Activated CD4-positive, alpha-beta T cell treated with anti-CD3 and anti-CD28 coated beads, Interleukin-2, amount 10 ng/mL, durations not matched to agents 7 days and 5 days (primary cell): ENCODE measurements at places on chromosomes 11 and 22. TPM values are rescaled to one million over a fixed set of nuclear protein-coding genes. Genes with fewer than 3 reads are reported as not detected.

GRCh38 chr11:120178561-120179056 lies 32.2 kb upstream of the OAF start:
- H3K4me1 ChIP-seq, result no peaks in the 10 kb centered on the region
- no peaks in the 10 kb centered on the region for H3K36me3 ChIP-seq
- H3K27ac ChIP-seq, result no peak overlapping the region
- DNase-seq, result no peak
- H3K27me3 ChIP-seq, result peaks cover 19% of the 10 kb centered on the region
- H3K4me3 ChIP-seq, result no peak overlapping the region

DNA sequence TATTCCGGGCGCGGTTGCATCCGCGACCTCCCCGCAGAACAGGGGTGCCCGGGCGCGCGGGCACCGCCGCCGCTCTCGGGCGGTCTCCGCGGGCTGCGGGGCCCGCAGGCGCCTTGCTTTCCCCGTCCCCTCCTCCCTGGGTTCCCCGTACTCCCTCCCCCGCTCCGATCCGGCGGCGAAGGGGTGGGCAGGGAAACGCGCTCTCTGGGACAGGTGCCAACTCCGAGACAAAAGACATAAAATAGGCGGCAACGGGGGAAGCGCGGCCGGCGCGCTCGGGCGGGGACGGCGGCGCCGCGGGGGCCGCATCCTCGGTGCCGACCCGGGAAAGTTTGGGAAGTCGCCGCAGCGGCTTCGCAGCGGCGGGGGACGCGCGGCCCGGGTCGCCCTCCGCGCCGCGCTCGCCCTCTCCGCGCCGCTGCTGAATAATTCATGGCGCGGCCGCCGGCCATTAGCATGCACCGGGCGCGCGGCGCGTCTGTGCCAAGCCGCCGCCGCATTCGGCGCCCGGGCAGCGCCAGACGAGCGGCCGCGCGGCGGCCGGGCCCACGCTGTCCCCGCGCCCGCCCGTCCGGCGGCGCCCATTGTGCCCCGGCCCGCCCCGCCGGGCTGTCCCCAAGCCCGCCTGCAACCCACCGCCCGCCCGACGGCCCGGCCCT lies 78.7 kb upstream of the PPARA start:
- H3K27ac ChIP-seq, result peak overlapping the region; percentile 88
- H3K36me3 ChIP-seq, result peaks cover 20% of the 10 kb centered on the region
- peak; percentile 59 for DNase-seq
- H3K27me3 ChIP-seq, result no peaks in the 10 kb centered on the region

DNA sequence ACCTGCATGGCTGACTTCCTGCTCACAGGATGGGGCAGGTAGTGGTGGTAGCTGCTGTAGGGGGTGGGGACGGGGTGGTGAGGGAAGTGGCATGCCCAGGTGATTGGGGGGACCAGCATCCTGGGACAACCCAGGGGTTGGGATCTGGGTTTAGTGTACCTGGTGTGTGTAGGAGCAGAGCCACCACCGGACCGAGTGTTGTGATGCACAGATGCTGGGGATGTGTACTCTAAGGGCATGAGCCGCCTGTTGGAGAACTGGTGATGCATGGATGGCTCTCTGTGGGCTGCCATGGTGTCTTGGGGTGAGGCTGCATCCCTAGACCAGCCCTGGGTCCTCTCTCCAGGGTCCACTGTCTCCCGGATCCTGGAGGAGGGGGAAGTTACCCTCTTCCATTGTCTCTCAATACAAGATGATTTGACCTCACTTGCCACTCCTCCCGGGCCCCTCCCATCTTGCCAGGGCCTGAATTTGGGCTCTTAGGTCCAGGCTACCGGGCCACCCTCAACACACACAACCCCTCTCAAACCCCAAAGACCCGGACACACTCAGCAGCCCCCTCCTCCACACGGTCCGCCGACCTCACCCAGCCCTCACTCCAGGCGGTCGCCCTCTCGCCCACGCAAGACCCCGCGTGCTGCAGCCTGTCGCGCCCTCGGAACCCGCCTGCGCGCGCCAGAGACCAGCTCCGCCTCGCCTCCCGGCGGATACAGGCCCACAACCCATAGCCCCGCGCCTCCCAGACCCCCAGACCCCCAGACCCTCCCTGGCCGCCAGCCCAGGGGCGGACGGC lies 619 bp downstream of the LRRC75B start:
- H3K4me1 ChIP-seq, result peaks cover 8% of the 10 kb centered on the region
- no peak for DNase-seq
- peak overlapping the region; percentile 9 for H3K27ac ChIP-seq
- peak overlapping the region; percentile 77 for H3K4me3 ChIP-seq
- H3K27me3 ChIP-seq, result peaks cover 2% of the 10 kb centered on the region

GRCh38 chr22:28102151-28102812 lies 183.2 kb upstream of the PITPNB start:
- no peak overlapping the region for H3K27ac ChIP-seq
- no peaks in the 10 kb centered on the region for H3K36me3 ChIP-seq
- H3K4me1 ChIP-seq, result no peaks in the 10 kb centered on the region
- H3K27me3 ChIP-seq, result no peaks in the 10 kb centered on the region
- no peak for DNase-seq

- H3K27me3 ChIP-seq, result peaks cover 70% of the 10 kb centered on the region
- H3K36me3 ChIP-seq, result no peaks in the 10 kb centered on the region
- H3K4me1 ChIP-seq, result no peaks in the 10 kb centered on the region
- DNase-seq, result no peak
- no peak overlapping the region for H3K4me3 ChIP-seq
Observed at GRCh38 chr11:33802194-33802950, 28.1 kb upstream of the FBXO3 start.

GRCh38 chr11:19430346-19430745 lies 189.6 kb upstream of the E2F8 start:
- no peak overlapping the region for H3K4me3 ChIP-seq
- H3K27ac ChIP-seq, result no peak overlapping the region

DNA sequence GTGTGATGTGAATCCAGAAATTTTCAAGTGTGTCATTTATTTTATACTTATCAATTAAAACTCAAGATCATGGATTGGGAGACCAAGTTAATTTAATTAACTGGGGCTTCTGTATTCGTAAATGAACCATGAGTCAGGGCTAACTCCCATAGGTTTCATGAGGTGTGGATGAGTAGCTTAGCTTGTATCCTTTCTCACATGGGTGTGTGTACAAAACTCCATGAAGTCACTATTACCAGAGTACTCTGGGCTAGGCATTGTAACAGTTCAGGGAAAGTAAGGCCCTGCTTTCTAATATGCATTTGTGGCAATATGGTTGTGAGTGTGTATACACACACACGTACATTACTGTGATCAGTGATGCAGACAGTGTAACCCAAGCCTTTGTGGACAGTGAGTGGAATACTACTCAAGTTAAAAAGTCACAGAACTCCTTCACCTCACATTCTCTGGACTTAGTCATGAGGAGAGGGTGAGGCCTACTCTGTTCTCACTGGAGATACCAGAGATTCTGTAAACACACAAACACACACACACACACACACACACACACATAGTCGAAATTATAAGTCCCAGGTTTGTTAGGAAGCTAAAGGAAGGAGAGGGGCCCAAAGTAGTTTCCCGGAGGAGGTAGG lies 3.5 kb downstream of the CNTF start:
- H3K27me3 ChIP-seq, result no peaks in the 10 kb centered on the region
- DNase-seq, result no peak
- H3K36me3 ChIP-seq, result peaks cover 40% of the 10 kb centered on the region
- peaks cover 15% of the 10 kb centered on the region for H3K4me1 ChIP-seq
- no peak overlapping the region for H3K27ac ChIP-seq

GRCh38 chr11:129143335-129143734 lies 48.8 kb downstream of the ARHGAP32 start:
- H3K27ac ChIP-seq, result no peak overlapping the region
- no peak for DNase-seq
- no peak overlapping the region for H3K4me3 ChIP-seq
- H3K27me3 ChIP-seq, result no peaks in the 10 kb centered on the region

- H3K27ac ChIP-seq, result no peak overlapping the region
- H3K4me1 ChIP-seq, result peaks cover 8% of the 10 kb centered on the region
- no peaks in the 10 kb centered on the region for H3K36me3 ChIP-seq
- H3K27me3 ChIP-seq, result no peaks in the 10 kb centered on the region
Observed at GRCh38 chr11:110830344-110830743, 118.1 kb upstream of the ARHGAP20 start.

- peaks cover 7% of the 10 kb centered on the region for H3K27me3 ChIP-seq
- peaks cover 3% of the 10 kb centered on the region for H3K4me1 ChIP-seq
- H3K27ac ChIP-seq, result no peak overlapping the region
- no peak overlapping the region for H3K4me3 ChIP-seq
Observed at GRCh38 chr11:57349491-57350274, 11.5 kb downstream of the P2RX3 start.

DNA sequence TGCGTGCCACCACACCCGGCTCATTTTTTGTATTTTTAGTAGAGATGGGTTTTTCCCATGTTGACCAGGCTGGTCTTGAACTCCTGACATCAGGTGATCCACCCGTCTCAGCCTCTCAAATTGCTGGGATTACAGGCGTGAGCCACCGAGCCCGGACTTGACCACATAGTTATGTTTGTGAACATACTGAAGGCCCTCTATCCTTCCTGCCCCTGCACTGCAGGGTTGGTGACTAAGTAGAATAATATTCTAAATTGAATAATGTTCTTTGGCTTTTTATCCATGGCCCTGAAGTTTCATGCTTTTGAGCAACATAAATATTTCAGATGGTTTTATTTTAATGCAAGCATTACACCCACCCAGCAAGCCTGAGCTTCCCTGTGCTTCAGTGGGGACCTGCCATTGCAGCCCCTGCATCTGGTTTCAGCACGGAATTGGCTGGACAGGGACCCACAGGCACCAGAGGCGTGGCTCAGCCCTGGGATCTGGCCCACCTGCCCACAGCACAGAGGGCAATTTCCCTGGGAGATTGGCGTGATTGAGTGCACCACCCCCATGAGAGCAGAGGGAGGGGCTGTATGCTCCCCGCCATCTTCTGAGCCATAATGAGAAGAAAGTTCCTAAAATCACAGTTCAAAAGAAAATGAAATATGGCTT lies 460.5 kb downstream of the BRD1 start:
- DNase-seq, result no peak
- H3K4me3 ChIP-seq, result no peak overlapping the region
- H3K4me1 ChIP-seq, result no peaks in the 10 kb centered on the region
- H3K27ac ChIP-seq, result no peak overlapping the region
- H3K36me3 ChIP-seq, result no peaks in the 10 kb centered on the region

DNA sequence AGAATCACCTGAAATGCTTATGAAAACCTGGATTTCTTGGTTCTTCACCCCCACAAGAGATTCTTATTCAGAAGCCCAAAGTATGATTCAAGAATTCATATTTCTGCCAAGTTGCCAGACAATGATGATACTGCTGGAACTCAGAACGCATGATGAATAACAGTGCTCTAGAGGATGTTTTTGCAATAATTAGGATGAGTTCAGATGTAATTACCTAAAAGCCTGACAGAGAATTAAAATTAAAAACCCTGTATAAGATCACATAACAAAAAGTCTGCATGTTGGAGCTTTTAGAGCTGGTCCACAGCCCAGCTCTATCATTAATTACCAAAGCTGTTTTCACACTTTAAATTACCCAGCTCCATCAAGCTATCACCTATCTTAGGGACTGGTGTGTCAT lies 211.8 kb downstream of the LUZP2 start:
- no peaks in the 10 kb centered on the region for H3K27me3 ChIP-seq
- H3K4me1 ChIP-seq, result no peaks in the 10 kb centered on the region
- no peak overlapping the region for H3K27ac ChIP-seq
- no peak for DNase-seq

- H3K27me3 ChIP-seq, result no peaks in the 10 kb centered on the region
- no peak for DNase-seq
- H3K4me1 ChIP-seq, result peaks cover 46% of the 10 kb centered on the region
- H3K27ac ChIP-seq, result peak overlapping the region; percentile 0
- no peak overlapping the region for H3K4me3 ChIP-seq
Observed at GRCh38 chr11:118232659-118233058, 7.8 kb upstream of the JAML start.

DNA sequence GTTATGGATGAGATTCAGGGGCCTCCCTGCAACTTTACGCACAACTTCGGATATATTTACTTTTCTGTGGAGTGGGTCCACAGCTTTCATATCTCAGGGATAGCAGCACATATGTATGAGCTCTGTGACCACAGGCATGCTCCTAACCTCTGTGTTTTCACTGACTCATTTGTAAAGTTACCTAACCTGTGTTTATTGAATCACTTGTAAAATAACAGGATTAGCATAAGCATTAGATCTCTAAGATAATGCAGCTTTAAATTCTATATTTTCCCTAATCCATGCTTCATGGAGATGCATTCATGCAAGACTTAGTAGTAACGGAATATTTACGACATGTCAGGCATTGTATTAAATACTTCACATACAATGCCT lies 47.9 kb upstream of the DDI1 start:
- H3K4me3 ChIP-seq, result no peak overlapping the region
- H3K27ac ChIP-seq, result no peak overlapping the region
- no peaks in the 10 kb centered on the region for H3K4me1 ChIP-seq
- H3K27me3 ChIP-seq, result no peaks in the 10 kb centered on the region
- DNase-seq, result no peak

DNA sequence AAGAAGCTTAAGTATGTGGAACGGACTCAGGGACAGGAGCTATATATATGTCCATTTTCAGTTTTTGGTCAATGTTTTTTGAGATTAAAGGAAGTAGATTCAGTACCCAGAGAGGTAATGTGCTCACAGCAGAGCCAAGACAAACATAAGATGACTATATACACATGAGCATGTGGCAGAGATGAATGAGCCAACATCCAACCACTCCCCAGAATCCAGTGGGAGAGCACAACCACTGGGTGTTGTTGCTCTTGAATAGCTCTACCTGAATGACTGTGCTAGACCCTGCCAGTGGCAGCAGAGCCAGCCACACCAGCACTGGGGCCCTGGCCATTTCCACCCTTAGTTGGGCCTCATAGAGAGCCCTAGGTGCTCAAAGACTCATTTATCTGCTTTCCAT lies 10.7 kb upstream of the SYTL2 start:
- no peak overlapping the region for H3K4me3 ChIP-seq
- peaks cover 5% of the 10 kb centered on the region for H3K27me3 ChIP-seq
- H3K36me3 ChIP-seq, result peaks cover 11% of the 10 kb centered on the region
- H3K27ac ChIP-seq, result no peak overlapping the region
- H3K4me1 ChIP-seq, result peaks cover 52% of the 10 kb centered on the region

Gene GLYATL1
- total RNA-seq, result not detected

Gene CECR2
- total RNA-seq, result not detected

Gene CSF2RB
- 0.58 TPM for total RNA-seq

Gene WNT11
- total RNA-seq, result not detected

Gene MUC5AC
- not detected for total RNA-seq

Gene GALR3
- not detected for total RNA-seq

Gene KRTAP5-7
- 0.29 TPM for total RNA-seq

Gene PTDSS2
- 25.2 TPM for total RNA-seq

Gene MRGPRE
- total RNA-seq, result not detected

Gene PATE2
- total RNA-seq, result not detected

Gene UCP3
- total RNA-seq, result 3.2 TPM

Gene TRPM5
- 0.07 TPM for total RNA-seq

Gene PAMR1
- not detected for total RNA-seq

Gene HBG1
- total RNA-seq, result not detected
